ENCODE measurements at places on chromosomes 12 and 14.
A peak's percentile ranks its signal among the peaks of the same experiment; 100 is the strongest.

GRCh38 chr12:2691345-2692071, 103.3 kb upstream of the FKBP4 start:
- no peak for DNase-seq

DNA sequence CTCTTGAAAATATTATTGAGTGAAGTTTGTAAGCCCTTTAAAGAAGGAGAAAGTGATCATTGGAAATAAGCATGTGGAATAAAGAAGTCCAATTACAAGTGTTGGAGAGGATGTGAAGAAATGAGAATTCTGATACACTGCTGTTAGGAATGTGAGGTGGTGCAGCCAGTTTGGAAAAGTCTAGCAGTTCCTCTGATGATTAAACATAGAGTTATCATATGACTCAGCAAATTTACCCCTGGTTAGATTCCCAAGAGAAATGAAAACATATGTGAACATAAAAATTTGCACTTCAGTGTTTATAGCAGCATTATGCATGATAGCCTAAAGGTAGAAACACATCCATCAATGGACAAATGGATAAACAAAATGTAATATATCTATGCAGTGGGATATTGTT, 319.9 kb downstream of the AEBP2 start:
- DNase-seq, result peak; percentile 45

GRCh38 chr12:65670775-65671174, 153.5 kb upstream of the HMGA2 start:
- DNase-seq, result no peak

- DNase-seq, result no peak
Measured at GRCh38 chr12:108187831-108188230, 58.7 kb downstream of the WSCD2 start.

GRCh38 chr12:2284321-2284813, 231.6 kb downstream of the CACNA1C start:
- DNase-seq, result peak; percentile 92

DNA sequence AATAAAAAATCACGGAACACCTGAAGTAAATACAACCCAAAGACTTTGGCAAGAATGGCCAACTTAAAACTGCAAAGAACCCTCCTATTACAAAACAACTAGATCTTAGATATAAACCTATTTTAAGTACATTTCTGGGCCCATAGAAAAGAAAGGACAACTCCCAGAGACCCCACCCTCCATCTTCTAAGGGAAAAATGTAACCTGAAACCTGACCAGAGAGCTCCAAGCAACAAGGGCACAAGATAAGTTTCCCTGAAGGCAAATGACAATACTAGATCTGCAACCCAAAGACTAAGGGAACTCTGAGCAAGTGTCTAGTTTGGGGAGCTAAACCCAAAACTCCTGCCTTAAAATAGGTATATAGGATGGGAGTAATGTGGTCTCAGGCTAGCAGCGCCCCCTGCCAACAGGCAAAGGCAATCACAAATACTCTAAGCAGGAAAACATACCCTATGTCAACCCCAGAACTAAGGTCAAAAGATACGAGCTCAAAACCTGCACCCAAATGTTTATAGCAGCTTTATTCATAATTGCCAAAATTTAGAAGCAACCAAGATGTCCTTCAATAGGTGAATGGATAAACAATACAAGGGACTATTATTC, 218.9 kb downstream of the ITPR2 start:
- DNase-seq, result no peak

DNA sequence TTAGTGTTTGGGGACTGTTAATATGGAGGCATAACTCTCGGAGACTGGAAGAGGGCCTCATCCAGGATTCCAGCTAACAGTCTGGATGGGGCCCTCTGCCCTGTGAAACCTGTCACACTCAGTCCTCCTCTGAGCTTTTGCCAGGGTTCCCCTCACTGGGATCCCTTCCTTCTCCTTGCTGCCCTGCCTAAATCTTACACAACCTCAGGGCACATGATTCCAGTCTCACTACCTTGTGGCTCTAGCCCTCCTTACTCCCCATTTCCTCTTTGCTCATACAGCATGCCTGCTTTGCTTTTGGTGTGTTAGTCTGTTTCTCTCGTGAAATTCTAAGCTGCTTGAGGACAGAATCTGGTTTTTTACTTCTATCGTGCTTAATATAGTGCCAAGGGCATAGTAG, 942 bp upstream of the GSG1 start:
- no peak for DNase-seq

- DNase-seq, result no peak
Measured at GRCh38 chr12:7486512-7486911, 17.1 kb downstream of the CD163 start.

DNA sequence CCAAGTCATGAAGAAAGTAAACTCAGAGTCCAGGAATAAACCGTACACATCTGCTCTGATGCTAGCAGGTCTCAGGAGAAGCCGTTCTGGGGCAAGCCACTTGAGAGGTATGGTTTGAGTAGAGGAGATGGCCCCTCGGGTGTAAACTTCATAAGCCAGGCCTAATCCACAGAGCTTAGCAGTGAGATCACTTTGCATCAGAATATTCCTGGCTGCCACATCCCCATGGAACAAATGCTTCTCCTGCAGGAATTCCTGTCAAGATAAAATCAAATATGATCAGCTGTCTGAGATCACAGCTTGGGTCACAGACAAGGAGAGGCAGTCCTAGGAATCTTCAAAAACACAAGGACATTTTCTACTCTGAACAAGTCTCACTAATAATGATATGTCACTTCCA, 11.2 kb upstream of the MAGOHB start:
- no peak for DNase-seq

- DNase-seq, result no peak
Measured at GRCh38 chr14:41409806-41410205, 196.9 kb upstream of the LRFN5 start.

DNA sequence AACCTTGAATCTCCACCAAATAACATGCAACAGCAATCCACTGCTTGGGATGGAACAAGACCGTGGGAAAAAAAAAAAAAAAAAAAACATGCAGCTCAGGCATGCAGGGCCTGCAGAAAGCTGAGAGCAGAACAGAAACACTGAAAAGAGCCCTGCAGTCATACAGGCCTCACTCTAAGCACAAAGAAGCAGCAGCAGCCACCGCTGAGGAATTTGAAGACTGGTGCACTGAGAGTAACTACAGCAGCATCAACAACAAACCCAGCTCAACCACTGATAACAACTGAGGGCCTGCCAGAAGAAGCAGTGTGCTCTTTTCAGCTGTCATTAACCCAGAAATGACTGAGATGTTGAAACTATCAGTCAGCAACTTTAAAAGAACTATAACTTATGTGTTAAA, 354.7 kb upstream of the TMTC1 start:
- no peak for DNase-seq

DNA sequence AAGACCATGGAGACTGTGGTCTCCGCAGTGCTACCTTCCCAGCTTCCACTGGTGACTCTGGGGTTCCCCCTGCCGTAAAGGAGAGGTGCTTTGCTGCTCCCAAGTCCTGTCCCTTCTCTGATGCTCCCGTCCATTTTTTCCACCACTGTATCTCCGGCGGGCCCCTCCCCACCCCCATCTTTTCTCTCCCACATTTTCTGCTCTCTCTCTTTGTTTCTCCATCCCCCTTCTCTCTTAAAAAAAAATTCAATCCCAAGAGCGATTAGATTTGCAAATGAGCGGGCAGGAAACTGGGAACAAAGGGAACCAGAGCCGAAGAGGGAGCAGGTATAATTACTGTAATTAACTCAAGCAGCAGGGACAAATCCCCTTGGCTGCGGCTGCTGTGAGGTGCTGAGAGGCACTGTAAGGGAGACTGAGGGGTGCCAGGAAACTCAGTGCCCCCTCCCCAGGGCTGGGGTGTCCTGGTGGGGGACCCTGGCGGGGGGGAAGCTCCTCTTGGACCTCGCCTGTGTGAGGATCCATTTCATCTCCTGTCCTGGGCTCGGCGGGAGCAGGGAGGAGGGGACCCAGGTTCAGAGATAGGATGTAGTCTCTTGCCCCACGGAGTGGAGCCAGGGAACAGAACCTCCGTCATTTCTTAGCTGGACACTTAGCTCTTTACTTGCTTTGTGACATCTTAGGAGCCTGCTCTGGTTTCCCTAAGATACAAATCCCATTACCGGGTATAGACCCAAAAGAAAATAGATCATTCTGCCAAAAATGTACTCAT, 140.4 kb upstream of the NRXN3 start:
- no peak for DNase-seq

DNA sequence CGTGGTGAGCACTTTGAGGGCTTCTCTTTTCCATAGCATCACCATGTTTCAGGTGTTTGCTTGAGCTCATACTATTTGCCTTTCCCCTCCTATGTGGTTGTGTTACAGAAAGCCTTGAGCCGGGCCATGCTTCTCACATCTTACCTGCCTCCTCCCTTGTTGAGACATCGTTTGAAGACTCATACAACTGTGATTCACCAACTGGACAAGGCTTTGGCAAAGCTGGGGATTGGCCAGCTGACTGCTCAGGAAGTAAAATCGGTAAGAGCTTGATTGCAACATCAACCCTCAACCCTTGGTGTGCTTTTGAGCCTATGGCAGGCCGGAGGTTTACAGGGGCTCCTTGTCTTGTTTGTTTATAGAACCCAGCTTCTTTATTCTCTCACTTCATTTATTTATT, 8.1 kb downstream of the LETMD1 start:
- no peak for DNase-seq

DNA sequence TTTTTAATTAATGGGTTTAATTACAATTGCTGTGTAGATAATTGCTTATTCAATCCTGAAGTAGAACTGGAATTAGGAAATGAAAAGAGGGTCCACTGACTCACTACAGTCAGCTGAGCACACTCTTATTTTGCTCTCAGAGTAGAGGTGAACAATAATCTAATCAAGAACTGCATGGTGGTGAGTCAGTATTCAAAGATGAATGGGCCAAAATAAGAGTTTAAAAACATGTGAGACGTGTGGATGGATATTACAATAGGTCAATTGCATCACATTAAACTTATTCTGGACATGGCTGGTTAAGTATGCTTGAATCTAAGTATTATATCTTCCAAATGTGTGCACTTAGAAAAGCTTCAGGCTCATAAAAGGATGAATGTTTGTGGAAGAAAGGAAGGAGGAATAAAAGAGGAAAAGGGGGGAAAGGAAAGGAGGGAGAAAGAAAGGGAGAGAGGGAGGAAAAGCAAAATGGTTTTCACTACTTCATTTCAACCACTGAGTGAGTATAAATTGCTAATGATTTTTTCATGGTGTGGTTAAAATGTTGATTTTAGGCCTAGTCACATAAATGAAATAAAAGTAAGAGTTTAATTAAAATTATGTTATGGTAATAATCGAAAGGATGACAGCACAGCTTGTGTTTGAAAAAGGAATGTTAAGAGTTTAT, 27.0 kb upstream of the EEA1 start:
- no peak for DNase-seq

- no peak for DNase-seq
Measured at GRCh38 chr12:11958221-11959091, 112.3 kb upstream of the BCL2L14 start.

- no peak for DNase-seq
Measured at GRCh38 chr12:110037315-110037714, 11.0 kb downstream of the C12orf76 start.

GRCh38 chr12:88242571-88242925, 100.4 kb downstream of the TMTC3 start:
- DNase-seq, result no peak

- DNase-seq, result no peak
Measured at GRCh38 chr12:119679081-119679480, 11.1 kb downstream of the PRKAB1 start.

DNA sequence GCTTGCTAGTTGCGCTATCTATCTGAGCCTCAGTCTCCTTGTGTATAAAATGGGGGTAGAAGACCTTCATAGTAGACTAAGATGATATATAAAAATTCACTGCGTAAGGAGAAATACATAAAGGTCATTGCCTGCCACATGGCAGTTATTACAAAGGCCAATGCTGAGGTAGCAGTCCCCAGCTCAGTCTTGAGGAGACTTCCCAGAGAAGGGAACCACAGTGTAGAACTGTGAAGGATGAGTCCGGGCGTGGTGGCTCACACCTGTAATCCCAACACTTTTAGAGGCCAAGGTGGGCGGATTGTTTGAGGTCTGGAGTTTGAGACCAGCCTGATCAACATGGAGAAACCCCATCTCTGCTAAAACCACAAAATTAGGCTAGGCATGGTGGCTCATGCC, 17.1 kb upstream of the SP7 start:
- no peak for DNase-seq

- DNase-seq, result peak; percentile 76
Measured at GRCh38 chr14:60184146-60184904, 19.1 kb upstream of the DHRS7 start.

GRCh38 chr14:65296876-65297275, 115.7 kb upstream of the FUT8 start:
- DNase-seq, result no peak

DNA sequence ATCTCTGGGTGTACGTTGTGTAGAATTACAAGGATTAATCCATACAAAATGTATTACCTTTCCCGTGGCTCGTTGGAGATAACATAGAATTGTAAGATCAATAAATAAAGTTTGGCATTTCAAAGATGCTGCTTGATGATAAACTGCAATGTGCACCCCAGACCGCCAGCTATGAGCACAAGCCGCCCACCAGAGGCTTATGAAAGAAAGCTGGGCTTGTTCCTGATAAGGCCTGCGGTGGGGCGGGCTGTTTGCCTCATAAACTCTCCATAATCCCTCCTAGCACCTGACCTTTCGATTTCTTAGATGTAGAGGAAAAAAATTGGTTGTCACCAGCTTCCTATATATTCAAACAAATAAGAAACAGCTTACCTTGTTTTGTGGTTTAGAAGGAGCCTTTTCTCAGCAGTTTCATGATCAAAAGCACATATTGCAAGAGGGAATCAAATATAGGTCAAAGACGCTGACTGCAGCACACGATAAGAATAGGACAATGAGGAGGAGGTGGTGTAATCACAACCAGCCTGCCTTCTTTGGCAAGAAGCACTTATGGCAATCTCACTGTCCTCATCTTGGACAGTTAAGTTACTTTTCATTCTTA, 293.6 kb downstream of the RMST start:
- DNase-seq, result no peak

- no peak for DNase-seq
Measured at GRCh38 chr12:130186651-130187268, 24.5 kb downstream of the FZD10 start.

DNA sequence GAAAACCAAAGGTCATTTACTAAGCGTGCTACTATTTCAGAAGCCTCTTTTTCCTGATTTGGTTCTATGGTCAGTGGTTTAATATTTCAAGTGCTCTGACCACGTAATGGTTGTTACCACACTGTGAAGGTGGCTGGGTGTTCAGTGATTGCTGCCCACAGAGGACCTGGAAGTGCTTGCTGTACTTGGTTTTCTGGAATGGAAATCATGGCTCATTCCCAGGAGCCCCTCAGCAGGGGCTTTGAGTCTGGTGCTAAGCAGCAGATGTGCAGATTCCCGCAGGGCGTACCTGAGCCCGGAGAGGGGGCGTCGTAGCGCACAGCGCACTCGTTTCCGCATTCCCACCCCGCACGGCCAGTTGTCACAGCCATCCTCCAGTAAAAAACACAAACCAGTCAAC, 50.5 kb downstream of the TRAF3 start:
- no peak for DNase-seq

- DNase-seq, result no peak
Measured at GRCh38 chr12:70648831-70649230, 11.6 kb upstream of the PTPRB start.

GRCh38 chr12:109963743-109964429, 32.3 kb downstream of the GIT2 start:
- no peak for DNase-seq

All from SK-N-MC (cell line).